ENCODE measurements at places on chromosomes 7 and 10. TPM values are rescaled to one million over a fixed set of nuclear protein-coding genes. Genes with fewer than 3 reads are reported as not detected.

DNA sequence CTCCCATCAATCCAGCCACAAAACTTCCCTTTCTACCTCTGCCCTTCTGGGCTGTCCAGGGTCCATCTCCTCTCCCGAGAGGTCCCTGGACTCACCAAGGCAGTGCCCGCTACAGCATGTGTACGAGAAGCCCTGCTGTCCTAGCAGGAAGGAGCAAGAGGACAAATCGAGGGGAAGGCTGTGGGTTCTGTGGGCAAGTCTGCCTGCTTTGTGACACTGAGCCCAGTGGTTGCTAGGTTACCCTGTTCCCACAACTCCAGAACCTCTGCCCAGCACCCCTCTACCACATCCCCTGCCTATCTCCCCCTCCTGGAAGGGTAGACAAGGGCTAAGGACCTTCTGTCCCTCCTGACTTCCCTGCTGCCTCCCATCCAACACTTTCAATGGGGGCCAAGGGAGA is at the start of gene TBATA:
Gene TBATA, minus strand, starts transcription at position 188 of the 400 bp plus-strand sequence. CDS start 1,998 bp downstream, outside the sequence.
- DNase-seq = no peak

DNA sequence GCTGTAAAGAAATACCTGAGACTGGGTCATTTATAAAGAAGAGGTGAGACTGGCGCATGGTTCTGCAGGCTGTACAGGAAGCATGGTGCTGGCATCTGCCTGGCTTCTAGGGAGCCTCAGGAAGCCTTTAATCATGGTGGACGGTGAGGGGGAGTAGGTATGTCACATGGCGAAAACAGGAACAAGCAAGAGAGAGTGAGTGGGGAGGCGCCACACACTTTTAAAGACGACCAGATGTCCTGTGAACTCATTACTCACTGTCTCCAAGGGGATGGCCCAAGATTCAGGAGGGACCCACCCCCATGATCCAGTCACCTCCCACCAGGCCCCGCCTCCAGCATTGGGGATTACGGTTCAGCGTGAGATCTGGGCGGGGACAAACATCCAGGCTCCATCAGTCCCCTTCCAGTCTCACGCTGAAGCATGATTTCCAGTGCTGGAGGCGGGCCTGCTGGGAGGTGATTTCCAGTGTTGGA is 3.2 kb downstream of the ZNF316 start:
- DNase-seq = peak; percentile 56

DNA sequence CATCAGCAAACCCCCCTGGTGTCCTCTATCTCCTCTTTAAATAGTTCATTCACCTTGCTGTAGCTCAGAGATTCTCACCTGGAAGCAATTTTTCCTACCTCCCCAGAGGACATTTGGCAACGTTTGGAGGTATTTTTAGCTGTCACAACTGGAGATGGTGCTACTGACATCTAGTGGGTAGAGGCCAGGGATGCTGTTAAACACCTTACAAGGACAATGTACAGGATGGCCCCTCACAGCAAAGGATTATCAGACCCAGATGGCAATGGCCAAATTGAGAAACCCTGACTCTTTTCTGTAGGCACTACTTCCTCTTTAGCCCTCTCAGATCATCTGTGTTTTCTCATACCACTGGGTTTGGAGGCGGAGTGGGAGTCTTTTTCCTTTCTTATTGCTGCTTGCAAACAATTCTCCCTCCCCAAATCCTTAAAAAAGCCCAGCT is 13.2 kb upstream of the TRA2A start:
- peak; percentile 37 for DNase-seq

GRCh38 chr10:78700413-78700812 is 368.4 kb upstream of the ZMIZ1 start:
- DNase-seq = peak; percentile 44

BTRC gene
- 12.6 TPM for total RNA-seq

PTPRZ1 gene
- 0.72 TPM for total RNA-seq

GRCh38 chr7:108419961-108420908 is 36.0 kb downstream of the NRCAM start:
- DNase-seq = peak; percentile 61

DNA sequence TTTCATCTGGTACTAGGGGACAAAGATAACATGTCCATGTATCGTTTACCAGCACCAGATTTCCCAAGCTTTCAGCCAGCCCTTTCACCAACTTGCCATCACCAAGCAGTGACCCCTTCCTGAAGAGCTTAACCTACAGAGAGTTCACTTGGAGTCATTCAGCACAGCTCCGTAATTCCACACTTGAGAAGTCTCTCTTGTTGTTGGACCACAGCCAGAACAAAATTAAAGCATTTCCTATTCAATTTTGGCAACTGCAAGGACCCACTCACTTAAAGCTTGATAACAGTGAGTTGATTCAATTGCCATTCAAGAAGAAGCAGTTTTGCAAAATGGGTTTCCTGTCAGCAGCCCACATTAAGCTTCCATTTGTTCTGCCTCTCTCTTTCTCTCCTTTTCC is 88.5 kb upstream of the LRRTM3 start:
- DNase-seq = peak; percentile 48

GRCh38 chr10:88270871-88271713 is 312.0 kb downstream of the RNLS start:
- peak; percentile 71 for DNase-seq

XRCC2 gene
- total RNA-seq = 1.1 TPM

STEAP4 gene
- 2.1 TPM for total RNA-seq

- no peak for DNase-seq
These were observed 21.7 kb downstream of the DOCK4 start for GRCh38 chr7:112184455-112184854.

CYP3A5 gene
- 1.1 TPM for total RNA-seq

ANKRD26 gene
- 16.0 TPM for total RNA-seq

DNA sequence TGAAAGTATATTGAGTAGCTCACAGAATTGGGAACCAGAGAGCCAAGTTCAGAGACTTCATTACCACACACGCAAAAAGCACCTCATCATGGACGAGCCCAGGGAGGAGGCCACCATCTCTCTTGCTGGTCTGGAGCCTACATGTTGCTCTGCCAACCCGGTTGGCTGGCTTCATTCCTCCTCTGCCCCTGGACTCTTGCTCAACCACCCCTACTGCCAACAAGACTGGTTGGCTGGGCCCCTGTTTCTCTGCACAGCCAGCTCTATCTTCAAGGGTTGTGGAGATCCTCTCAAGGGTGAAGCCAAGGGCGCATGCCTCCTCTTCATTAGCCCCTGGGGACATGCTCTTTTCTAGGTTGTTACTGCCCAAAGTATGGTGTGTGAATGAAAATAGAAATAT is 142.7 kb downstream of the JCAD start:
- DNase-seq = no peak

- no peak for DNase-seq
These were observed 34.5 kb downstream of the ZNF503 start for GRCh38 chr10:75367021-75367487.

DNA sequence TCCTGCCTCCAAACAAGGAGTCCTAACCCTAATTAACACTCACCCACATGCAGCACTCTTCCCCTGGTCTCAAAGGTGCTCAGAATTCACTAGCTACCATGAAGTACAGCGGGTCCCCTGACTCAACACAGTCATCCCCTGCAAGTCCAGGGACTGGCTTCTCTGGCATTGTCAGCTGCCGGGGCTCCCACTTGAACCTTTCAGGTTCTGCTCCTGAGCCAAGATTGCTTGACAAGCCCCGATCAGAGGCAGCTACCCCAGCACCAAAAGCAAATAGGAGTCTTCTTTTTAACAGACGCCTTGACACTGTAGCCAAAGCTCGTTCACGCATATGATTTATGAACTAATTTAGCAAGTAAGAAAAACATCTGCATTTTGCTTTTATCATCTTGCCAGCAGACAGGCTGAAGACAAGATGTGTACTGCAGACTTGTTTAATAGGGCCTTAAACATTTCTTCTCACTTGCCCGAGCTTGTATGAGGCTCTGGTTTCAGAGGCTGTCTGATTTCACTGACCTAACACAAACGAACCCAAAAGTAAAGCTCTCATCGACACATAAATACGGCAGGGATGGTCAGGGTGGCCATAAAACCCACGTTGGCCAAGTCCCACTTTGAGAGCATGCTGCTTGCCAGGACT is 67.6 kb upstream of the ADAM12 start:
- DNase-seq = peak; percentile 16

DNA sequence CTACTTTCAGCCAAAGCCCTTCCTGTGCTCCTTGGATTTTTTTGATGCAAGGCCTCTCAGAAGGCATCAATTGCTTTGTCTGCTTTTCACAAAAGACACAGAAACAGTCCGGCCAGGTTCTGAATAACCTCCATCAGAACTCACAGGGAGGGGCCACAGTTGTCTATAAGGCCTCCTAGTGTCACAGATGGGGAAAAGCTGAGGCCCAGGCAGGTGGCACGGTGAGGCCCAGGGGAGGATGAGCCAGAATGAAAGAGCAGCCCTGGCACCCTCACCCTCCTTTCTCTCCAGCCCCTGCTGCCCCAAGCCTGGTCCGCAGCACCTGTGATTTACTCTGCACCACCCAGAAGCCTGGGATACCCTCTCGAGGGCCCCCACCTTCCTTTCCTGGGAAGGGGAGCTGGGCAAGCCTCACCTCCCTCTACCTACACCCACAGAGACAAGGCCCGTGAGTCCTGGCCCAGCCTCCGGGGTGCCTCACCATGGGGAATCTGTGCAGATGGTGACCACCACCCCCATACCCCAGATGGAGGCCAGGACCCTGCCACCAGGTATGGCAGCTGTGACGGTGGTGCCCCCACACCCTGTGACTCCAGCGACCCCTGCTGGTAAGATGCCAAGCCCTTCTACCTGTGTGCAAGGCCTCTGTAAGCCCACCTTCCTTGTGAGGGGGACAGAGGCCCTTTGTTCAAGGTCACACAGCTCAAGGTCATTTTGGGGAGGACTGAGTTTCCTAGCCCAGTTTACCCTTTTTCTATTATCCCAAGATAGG is 26.2 kb upstream of the ZNF467 start:
- DNase-seq = no peak

DNA sequence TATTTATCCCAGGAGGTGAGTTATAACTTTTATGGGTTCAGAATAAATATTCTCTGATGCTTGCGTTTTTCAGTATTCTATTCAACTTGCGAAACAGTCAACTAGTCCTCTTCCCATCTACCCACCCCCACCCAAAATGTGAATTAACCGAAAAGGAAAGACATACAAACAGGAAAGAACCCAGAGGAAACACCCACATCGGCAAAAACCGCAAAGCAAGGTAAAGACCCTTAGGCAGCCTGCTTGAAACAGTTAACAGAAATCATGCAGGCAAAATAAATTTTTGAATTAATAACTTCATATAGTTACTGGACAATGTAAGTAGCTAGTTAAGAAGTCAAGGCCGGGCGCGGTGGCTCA is 5.4 kb downstream of the ZC3HAV1 start:
- DNase-seq = no peak

LIPK gene
- not detected for total RNA-seq

DNA sequence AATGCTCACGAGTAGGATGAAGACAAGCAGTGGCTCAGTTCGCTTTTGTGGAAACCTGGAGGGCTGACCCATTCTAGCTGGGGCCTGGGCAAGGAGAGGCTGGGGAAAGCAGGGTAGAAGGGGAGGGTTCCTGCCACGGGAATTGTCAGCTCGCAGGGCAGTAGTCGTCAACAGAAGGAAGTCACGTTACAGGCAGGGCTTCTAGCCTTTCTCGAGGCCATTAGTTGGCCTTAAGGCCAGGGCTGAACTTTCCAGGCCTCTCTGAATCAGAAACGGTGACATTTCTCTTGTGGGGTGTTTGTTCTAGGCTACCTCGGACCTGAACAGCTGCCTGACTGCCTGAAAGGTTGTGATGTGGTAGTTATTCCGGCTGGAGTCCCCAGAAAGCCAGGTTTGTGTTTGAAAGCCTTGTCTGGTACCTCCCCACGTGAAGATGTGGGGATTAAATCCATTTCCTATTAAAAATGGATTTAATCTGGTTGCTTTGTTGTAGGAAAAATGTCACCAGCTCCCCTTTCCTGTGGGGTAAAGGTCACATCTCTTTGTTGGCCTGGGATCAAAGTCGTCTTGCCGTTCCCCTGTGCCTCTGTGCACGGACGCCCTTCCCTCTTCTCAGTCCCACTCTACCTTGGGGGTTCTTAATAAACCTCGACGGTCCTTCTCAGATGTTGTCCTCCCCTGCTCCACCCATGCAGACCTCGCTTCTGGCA is 9.4 kb downstream of the MDH2 start:
- no peak for DNase-seq

ADRB1 gene
- not detected for total RNA-seq

DNA sequence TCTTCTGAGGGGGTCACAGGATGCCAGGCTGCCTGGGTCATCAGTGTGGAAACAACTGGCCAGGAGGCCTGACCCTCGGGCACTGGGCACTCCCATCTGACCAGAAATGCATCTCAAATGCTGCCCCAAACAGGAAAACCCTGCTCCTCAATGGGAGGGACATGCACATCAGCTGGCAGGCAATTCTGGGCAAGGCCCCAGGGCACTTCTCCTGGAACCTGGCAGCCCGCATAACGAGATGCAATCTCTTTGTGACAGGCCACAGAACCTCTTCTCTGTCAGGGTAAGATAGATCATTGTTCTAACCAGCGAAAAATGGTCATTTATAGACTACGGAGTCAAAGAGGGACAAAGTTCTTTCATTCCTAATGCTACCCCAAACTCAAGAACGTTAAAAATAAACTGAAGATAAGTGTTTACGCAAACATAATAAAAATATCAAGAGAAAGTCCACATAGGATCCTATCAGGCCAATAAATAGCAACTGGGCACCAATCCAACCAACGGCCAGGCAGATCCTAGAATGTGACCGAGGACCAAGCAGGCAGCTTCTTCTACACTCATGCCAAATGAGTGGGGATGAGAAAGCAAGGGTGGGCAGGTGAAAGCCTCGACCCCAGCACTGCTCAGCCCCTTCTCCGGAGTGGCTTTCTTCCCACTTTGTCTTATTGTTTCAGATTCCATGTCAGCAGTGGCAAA is 212.3 kb downstream of the TCERG1L start:
- no peak for DNase-seq

- peak; percentile 42 for DNase-seq
These were observed 70.2 kb downstream of the GRB10 start for GRCh38 chr7:50712252-50713122.

DNA sequence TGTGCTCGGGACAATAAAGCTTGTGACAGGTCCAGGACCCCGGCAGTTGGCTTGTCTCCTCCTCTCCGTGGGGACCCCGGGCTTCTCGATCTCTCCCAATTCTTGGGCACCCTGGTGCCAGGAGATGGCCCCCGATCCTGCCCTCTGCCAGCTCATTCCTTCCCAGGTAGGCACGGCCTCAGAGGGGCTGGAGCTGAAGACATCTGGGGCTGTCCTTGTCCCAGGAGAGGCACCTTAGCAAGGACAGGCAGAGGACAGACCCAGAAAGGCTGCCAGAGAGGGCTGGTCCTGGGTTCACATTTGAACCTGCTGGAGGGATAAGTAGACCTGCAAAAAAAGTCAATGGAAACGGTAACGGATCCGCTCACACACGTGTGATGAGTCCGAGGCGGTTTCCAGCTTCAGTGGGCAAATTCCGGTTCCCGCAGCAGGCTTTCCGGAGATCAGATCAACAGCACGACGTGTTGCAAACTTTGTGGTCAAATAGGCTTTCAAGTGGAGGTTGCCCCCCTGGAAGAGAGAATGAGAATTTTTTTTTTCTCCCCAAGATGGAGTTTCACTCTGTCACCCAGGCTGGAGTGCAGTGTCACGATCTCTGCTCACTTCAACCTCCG is 47.7 kb upstream of the GTF2IRD1 start:
- DNase-seq = no peak

DNA sequence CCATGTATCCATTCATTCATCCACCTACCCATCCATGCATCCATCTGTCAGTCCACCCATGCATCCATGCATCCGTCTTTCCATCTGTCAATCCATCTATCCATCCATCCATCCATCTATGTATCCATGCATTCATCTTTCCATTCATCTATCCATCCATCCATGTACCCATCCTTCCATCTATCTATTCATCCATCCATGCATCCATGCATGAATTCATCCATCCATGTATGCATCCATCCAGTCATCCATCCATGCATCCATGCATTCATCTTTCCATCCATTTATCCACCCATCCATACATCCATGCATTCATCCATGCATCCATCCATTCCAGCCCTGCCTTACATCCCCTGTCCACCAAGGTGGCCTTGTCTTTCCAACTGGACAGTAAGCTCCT is 45.7 kb downstream of the SORCS3 start:
- no peak for DNase-seq

Data from fibroblast of the aortic adventitia (primary cell).